Kidney glomerular epithelial cell (primary cell): ENCODE measurements at places on chromosomes 1 and 21.

DNA sequence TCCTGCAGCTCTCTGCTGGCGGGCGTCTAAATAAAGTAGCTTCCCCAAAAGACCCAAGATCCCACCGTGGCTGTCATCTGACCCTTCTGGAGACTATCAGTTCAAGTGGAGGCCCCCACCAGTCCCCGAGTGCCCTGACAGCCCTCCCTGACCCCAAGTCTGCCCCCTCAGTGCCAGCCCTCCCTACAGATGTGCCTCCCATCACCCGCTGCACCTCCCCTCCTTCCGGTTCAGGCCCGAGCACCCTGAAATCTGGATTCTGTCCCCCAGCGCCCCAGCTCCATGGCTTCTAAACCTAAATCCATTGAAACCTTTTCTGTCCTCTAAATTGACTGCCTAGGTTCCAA lies 595 bp downstream of the IL10RB start:
- no peak for DNase-seq

DNA sequence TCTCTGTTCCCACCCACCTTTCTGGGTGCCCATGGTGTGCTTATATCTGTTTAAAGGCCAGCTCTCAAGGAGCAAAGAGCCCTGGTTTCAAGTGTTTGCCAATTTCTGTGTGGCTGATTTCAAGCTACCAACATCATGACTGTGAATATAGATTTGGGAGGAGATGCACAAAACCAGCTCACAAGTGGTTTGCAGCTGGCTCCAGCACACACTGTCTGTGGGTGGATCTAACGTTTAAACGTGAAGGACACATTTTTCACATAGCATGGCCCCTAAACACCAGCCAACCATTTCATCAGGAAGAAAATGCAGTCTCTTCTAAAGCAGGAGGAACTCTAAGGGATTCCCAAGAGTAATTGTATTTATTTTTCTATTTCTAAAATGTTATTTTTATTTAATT lies 65.2 kb downstream of the FCRL5 start:
- DNase-seq = no peak

GRCh38 chr21:33031152-33031911 lies 5.6 kb downstream of the OLIG2 start:
- DNase-seq = no peak

GRCh38 chr1:53393325-53393792 lies 65.5 kb upstream of the LRP8 start:
- peak; percentile 64 for DNase-seq

DNA sequence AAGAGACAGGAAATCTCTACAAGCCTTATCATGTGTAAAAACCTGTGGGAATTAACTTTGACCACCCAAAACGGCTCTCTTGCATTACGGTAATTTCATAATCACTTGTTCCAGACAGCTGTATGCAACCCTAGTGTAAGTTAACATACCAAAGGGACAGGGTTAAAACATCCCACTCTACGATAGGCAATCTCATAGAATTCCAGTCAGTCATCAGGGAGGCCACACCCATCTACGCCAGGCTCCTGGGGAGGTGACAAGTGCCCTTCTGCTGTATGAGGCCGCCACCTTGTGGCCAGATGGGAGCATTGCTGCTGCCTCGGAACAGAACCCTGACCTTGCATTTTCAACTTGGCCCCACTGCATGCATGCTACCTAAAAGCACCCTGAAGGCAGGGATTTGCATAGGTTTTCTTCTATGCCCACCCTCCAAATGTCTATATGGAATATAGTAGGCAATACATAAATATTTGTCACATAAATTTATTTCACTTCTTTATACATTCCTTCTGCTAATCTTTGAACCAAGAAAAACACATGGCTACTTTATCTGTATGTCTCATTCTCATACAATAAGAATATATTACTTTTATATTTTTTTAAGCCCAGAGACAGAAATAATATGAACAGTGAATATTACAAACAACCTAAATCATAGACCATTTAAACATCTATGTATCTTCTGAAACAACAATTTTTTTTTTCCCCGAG lies 12.6 kb downstream of the HSF2BP start:
- peak; percentile 90 for DNase-seq

DNA sequence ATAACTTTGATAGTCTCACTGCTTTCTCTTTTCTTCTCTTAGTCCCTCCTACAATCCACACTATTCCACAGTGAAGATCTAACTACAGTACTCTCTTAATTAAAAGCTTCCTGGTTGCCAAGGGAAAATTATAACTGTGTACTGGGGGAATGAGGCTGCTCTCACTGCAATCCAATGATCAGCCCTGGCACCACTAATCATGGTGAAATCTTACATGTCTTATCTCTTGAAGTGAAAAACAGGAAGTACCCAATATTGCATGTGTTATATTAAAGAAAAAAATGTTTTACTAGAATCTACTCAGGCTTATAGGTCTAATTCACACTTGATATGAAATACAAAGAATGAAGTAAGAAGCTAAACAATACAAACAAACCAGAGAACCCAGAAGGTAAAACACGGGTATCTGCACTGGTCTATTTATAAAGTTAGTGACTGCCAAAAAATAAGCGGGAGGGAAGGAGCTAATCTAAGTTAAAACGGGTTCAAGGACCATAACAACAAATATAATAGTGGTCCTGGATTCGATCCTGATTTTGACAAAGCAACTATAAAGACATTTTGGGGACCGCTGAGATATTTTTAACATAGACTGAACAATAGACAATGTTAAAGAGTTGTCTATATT lies 57.5 kb downstream of the RGS2 start:
- DNase-seq = no peak
